SHP77 treated with DMSO at 0.1 percent for 48 hours (cell line): ENCODE measurements at places on chromosomes 12 and 14.
A peak's percentile ranks its signal among the peaks of the same experiment; 100 is the strongest.

GRCh38 chr14:78959674-78960264, 789.6 kb downstream of the NRXN3 start:
- peak; percentile 2 for DNase-seq

DNA sequence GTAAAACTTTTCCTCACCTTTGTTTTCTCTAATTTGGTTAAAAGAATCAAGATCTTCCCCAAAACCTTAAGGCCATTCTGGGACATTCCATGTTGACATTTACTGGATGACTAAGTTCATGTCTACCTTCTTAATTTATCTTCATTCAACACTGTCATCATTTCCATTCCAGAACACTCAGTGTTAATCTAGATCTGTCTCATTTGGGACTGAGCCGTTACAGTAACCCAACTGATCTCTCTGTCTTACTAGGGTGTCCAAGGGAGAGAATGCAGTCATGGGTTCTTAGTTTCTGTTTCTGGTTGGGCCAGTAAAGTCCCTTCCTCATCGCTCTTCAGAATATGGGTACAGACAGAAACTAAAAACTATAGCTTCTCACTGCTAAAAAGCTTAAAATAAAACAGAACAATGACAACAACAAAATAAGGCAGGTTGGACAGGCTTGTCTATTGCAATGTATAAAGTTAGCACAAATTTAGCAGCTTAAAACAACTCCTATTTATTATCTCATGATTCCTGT, 144.8 kb downstream of the ASCL1 start:
- DNase-seq, result no peak

DNA sequence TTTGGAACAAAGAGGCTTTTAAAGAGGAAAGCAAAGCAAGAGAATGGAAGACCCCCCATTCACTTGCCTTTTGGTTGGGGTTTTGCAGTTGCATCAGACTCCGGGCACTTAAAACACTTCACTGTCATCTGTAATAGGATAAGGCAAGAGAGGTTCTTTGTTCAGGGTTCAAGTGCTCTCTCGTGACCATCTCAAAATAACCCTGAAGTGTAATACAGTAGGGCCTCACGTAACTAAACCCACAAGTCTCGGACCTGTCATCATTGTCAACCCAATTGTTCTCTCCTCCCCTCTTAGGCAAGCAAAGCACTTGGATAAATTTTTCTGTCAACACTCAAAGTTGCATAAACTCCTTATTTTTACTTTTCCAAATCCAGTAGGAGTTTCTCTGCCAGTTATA, 26.9 kb upstream of the MYBPC1 start:
- DNase-seq, result no peak

- no peak for DNase-seq
Observed at GRCh38 chr12:131867471-131867870, 27.0 kb upstream of the ULK1 start.

- no peak for DNase-seq
Observed at GRCh38 chr12:59240048-59240447, 319.7 kb upstream of the LRIG3 start.

DNA sequence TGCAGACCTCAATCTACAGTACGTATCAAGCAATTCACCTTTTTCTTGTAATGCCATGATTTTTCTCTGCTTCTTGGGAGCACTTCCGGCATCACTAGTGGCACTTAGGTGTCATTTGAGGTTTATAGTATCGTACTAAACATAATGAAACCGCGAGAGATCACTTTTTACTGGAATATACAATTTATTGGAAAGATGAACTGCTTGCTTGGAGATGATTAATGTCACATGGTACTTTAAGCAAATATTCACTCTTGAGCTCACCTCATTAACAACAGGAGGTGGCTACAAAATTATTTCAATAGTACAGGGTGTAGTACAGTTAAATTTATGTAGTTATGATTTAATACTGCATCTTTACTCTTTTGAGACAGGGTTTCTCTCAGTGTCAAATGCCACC, 11.5 kb downstream of the FUT8 start:
- no peak for DNase-seq

- no peak for DNase-seq
Observed at GRCh38 chr14:70011098-70011497, 131.9 kb downstream of the SMOC1 start.

DNA sequence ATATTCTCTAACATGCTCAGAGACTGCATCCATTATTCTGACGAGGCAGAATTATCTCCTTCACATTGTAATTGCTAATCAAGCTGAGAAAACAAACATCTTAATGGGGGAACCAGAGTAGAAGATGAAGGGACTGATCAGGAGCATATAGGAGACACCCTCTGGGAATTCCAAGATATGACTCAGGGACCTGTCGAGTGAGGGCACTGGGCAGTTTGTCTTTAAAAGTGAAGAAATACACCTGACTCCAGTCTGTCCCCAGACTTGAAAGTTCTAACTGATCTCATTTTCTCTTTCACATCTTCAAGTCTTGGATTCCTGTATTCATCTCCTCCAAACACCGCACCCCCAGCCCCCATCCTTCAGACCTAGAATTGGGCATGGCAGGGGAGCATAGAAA, 226.9 kb upstream of the PLXNC1 start:
- DNase-seq, result no peak

DNA sequence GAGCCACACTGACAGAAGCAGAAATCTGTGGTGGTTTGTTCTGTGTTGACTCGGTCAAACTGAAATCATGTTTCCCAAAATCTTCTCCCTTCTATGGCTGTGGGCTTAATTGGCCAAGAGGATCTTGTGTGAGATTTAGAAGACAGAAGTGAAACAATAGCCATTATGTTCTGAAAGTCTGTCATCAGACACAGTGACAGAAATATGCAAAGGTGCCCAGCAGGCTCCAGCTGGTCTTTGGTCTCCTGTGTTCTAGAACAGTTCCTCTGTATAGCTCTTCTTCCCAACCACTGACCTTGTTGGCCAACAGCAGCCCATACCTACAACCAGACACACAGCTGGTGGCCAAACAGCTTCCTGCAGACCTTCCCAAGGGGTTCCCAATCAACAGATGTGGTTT, 25.0 kb upstream of the COCH start:
- DNase-seq, result no peak

DNA sequence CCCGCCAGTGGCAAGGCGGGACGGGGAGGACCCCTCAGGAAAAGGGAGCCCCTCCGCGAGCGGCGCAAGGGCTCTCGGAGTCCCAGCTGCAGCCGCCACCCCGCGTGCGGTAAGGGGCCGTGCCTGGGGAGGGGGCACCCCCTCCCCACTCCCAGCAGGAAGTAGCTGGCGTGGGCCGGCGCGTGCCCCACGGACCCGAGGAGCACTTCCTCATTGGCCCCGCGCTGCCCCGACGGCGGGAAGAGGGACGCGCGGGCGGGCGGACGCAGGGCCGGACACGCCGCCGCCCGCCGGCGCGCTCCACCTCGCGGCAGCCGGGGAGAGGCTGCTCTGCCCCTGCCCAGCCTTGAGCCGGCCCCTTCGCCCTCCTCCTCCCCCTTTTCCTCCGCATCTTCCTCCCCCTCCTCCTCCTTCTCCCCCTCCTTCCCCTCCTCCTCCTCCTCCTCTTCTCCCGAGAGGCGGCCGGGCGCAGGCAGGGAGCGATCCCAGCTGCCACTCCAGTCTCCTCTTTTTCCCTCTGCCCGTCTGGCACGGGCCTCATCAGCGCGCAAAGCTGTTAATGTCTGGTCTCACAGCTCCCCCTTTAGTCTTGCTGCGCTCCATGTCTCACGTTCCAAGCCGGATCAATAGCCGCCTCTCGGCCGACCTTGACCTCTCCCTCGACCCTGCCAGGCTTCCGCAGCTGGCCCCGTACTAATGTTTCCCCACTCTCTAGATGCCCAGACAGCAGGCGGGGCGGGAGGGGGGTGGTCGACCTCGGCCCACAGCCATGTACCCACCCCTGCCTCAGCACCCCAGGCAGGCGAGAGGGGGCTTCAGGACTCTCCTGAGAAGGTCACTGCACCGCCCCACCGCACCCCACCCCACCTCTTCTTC, 2.6 kb upstream of the BCL11B start:
- DNase-seq, result peak; percentile 25

GRCh38 chr12:12927211-12928079, 24.5 kb downstream of the GPRC5D start:
- DNase-seq, result peak; percentile 12

DNA sequence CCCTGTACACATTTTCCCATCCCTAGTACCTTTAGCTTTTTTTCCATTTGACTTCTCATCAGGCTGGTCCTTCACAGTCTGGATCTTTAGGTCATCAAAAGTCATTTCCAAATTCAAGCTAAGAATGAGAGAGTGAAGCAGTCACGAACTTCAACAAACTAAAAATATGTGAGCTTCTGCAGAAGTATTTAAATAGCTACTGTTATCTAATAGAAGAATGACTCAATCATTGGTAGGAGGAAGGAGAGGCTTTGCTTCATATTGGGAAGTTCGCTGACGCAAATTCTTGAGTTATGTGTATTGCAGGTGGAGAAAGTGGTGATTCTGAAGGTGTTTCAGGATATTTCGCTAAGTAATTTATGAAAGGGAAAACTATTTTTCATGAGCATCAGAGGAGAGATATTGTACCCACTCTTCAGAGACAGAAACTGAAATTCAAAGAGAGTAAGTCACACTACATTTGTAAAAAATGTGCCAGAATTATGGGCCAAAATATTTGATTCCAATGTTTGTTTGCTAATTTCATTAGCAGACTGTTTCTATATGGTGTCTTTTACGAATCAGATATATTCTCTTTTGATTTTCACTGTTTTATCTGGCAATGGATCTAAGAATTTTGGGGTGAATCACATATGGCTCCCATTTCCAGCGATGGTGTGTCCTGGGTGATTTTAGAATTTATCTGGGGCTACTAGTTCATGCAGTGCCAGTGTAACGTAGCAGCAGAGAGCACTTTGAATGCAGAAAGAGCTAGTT, at the start of gene OLR1:
Gene OLR1, minus strand, starts transcription at position 160 of the 756 bp plus-strand sequence. Its CDS starts 55 bp downstream, at position 105.
- no peak for DNase-seq

GRCh38 chr14:30906752-30907658, 32.6 kb downstream of the COCH start:
- peak; percentile 16 for DNase-seq

- no peak for DNase-seq
Observed at GRCh38 chr12:10873378-10873777, 10.7 kb downstream of the PRH1 start.
